H54 (cell line): ENCODE measurements at places on chromosomes 7 and 10.

- no peak for DNase-seq
Observed at GRCh38 chr7:115572111-115572510, 458.5 kb downstream of the TFEC start.

DNA sequence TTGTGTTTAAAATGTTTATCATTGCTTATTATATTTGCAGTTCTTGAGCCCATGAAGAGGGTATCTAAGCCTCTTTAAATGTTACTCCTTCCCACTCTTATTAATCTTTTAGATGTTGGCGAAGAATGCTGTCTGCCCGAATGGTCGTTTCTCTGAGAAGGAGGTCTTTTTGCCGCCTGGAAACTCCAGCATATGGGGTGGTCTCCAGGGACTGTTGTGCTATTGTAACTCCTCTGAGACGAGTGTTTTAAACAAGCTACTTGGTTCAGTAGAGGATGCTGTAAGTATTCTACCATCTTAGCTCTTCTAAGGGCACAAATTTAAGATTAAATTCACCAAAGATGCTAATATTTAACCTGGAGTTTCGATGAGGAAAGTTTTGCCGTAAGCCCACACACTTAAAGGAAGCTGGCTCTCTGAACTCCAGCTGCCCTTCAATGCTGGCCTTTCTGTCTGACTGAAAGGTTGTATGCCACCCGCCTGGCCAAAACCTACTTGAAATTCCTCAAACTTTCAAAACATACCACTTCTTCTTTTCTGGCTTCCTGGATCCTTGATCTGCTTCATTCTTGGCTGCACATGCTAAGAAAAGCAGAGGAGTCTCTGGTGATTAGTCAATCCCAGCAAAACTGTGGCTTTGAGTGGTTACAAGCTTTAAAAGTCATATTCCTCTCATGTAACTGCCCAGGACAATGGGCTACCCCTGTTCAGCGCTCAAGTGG is 74.7 kb downstream of the ABCA13 start:
- DNase-seq: no peak

- no peak for DNase-seq
Observed at GRCh38 chr7:36562121-36562520, 162.2 kb downstream of the AOAH start.

DNA sequence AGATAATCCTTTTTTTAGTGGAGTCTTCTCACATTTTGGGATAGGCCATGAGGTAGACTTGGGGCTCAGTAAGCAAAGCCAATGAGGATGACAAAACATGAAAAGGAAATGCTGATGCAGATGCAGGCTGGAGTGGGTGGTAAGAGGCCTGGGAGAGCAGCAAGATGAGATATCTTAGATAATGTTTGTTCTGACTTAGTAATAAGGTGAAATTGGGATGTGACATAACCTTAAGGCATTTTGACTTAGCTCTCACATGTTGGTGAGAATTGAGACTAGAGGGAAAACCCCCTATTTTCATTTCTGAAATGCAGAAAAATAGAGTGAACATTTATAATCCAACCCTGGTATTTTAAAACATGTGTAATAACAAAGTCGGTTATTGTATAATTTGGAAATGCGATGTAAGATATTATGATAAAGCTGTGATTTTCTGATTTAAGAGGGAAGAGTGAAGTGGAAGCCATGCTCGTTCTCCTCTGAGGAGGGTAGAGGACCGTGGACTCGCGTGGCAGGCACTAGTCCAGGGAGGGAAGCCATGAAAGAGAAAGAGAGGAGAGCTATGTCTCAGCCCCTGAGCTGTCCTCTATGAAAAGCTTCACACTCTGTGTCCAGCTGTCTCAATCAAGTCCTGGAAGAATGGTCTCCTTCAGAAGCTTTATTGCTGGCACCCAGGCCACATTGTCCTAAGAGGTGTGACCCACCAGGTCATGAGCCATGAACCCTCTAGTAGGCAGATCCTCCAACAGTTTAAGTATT is 57.3 kb downstream of the ST7 start:
- no peak for DNase-seq

DNA sequence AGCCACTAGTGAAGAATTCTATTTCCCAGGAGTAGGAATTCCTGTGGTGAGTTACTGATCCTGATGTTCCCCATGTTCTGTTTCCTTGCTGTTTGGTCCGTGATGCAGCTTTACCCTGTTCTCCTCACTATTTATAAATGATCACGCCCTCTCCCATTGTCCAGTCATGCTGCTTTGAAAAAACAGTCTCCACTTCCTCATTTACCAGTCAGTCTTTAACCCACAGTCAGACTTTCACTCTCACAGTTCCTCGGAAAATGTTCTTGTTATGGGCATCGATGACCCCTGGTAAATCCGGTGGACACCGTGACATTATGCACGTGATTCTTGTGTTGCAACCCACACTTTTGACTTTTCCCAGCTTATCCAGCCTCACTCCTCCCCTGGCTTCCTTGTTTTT is 14.4 kb downstream of the SCIN start:
- no peak for DNase-seq

DNA sequence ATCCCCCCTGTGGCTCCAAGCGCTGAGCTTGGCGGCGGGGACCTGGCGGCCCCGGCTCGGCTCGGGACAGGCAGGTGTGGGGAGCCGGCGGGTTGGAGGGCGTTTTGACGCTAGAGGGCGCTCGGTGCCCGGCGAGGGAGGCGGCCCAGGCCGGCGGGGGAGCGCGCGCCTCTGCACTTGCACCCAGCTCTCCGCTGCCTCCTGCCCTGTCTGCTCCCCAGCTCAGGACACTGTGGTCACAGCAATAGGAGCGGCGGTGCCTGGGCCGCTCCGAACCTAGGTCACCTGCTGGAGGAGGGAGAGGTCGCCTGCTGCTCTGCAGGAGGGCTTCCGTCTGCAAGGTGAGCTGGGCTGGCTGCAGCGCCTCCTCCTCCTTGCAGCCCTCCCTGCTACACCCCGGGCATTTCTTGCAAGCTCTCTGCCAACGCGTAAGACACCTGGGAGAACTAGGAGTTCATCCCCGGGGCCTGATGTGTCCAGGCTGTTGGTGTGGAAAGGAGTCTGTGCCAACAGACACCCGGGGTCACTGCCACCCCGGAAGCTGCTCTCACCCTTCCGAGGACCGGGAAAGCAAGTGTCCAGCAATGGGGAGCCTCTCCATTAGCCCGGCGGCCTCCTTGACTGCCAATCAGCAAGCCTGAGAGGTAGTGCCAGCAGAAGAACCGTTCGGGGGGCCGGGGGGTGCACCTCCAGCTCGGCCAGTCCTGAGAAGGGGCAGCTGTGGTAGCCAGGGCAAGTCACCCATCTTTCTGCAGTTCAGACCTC is 620.4 kb downstream of the GALNT17 start:
- DNase-seq: peak; percentile 20

- DNase-seq: no peak
Observed at GRCh38 chr10:127918572-127918971, 11.7 kb downstream of the PTPRE start.

- no peak for DNase-seq
Observed at GRCh38 chr7:77202481-77202976, 2.9 kb upstream of the FGL2 start.

GRCh38 chr7:140229591-140230515 is 53.1 kb upstream of the KDM7A start:
- no peak for DNase-seq

DNA sequence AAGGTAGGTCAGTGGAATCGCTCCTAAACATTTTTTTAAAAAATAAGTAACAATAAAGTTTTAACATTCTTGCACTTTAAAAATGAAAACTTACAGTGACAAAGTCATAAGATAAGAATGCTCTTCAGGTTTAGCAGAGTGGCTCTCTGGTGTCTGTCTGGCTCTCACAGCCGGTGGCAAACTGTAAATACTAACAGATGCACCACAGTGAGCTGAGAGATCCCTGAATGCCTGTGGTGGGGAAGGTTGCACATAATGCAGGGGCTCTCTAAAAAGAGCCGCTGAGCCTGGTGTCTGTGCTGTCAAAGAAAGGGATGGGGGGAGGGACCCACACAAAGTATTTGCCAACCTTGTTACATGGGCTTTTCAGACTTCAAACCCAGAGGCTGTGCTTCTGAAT is 498.3 kb downstream of the CCSER2 start:
- no peak for DNase-seq

GRCh38 chr10:114508376-114508775 is 104.1 kb upstream of the AFAP1L2 start:
- no peak for DNase-seq

DNA sequence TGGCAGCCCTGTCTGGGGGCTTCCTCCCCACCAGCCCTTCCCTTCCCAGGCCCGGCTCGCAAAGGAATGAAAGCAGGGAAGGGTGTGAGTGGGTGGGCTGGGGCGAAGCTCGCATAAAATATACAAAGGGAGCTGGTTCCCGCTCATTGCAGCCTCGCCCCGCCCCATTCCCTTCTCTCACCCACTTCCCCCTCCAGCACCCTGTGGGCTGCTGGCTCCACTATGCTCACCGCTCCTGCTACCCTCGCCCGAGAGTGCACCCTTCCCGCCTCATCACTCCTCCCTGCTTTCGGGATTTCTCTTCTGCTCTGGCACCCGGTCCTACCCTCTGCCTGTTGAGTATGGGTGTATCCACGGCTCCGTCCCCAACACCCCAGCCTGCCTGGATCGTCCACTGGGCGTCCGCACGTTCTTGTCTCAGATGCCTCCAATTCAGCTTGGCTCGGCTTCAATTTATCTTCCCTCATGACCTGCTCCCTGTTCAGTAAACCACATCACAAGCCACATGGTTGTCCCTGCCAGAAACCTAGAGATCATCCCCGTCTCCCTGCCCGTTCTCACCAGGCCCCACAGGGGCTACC is 14.4 kb upstream of the TTYH3 start:
- no peak for DNase-seq

DNA sequence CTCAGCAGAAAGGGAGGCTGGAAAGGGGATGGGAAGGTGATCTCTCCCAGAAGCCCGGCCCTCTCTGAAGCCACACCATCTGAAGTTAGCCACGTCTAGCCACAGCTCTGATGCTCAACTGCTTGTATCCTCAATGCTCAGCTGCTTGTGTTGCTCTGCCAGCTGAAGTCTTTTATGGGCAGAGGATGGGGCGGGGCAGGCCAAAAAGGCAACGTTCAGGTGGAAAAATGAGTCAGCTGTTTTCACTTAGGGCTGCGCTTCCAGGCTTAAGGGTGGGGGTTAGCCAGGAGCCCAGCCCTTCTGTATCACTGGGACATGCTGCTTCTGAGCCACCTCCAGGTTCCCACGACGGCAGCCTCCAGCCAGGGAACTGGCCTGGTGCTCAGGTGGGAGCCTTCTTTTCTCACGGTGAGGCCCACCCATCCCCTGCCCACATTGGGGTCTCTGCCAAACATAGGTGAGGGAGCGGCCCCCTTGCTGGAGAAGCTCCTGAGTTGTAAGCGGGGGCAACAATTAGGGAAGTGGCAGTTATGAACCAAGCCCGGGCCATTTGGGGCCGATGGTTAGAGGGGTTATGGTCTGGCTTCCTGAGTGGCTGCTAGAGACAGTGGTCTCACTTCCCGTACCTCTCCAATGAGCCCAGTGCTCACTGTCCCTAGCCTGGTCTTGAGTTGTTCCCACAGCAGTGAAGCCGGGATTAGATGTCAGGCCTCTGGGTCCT is 44.9 kb upstream of the CNPY1 start:
- no peak for DNase-seq

- DNase-seq: no peak
Observed at GRCh38 chr10:104100795-104101194, 15.1 kb upstream of the COL17A1 start.

DNA sequence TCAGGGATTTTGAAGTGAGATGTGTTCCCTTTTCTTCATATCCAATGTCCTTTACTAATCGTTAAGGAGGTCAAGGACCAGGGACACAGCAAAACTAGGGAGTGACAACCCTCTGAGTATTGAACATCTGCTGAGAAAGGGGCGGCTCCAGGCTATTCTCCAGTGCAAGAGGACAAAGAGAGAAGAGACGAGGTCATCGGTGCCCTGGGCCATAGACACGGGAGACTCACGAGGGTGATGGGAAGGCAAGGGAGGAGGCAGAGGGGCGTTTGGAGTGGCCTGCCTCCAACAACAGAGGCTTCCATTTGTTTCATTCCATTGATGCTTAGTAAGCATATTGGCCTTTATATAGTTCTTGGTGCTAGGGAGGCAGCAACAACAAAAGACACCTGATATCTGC is 268.4 kb downstream of the CXCL12 start:
- DNase-seq: no peak

- DNase-seq: no peak
Observed at GRCh38 chr10:118042336-118042735, 4.4 kb downstream of the RAB11FIP2 start.

- no peak for DNase-seq
Observed at GRCh38 chr10:75051308-75051707, 60.1 kb upstream of the SAMD8 start.

- no peak for DNase-seq
Observed at GRCh38 chr10:30829901-30830300, 200.3 kb upstream of the LYZL2 start.

DNA sequence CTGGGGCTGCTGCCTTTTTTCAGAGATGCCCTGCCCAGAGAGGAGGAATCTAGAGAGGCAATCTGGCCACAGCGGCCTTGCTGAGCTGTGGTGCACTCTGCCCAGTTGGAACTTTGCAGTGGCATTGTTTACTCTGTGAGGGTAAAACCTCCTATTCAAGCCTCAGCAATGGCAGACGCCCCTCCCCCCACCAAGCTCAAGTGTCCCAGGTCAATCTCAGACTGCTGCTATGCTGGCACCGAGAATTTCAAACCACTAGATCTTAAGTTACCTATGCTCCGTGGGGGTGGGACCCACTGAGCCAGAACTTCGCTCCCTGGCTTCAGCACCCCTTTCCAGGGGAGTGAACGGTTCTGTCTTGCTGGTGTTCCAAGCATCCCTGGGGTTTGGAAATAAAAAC is 77.2 kb downstream of the EXOC4 start:
- DNase-seq: no peak

DNA sequence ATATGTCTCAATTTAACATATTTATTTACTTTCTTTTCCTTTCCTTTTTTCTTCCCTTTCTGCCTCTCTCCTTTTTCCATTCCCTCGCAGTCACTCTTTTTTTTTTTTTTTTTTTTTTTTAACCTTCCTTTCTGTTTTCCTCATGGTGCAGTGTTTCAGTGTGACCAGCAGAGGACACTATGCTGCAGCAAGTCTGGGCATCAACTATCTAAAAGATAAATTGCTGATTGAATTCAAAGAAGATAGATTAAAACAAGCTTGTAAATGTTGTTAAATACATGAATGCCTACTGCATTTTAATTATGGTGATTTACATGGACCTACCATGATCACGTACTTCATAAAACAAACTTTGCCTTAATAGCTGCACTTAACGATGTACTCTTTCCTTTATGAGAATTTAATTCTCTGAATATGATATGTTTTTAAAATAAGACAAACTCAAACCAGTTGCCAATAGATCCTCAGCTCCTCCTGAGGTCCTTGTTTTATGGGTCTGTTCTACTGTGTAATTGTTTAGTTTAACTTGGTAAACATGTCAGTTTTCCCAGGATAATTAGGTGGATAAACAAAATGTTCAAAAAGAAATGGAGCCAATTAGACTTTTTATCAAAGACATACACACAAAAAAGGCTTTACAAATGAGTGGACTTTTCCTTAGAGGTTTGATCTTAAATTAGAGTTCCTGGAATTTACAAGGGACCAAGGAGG is 101.0 kb upstream of the AGR3 start:
- no peak for DNase-seq

- peak; percentile 90 for DNase-seq
Observed at GRCh38 chr10:78925800-78926319, 142.9 kb upstream of the ZMIZ1 start.

GRCh38 chr10:102324061-102324460 is 71.4 kb upstream of the NFKB2 start:
- DNase-seq: no peak

GRCh38 chr10:96889415-96890171 is 57.5 kb downstream of the LCOR start:
- DNase-seq: no peak

- DNase-seq: peak; percentile 30
Observed at GRCh38 chr7:12570168-12570533, 369 bp upstream of the SCIN start.
